H54 (cell line): ENCODE measurements at places on chromosomes 5 and 9.
A peak's percentile ranks its signal among the peaks of the same experiment; 100 is the strongest.

DNA sequence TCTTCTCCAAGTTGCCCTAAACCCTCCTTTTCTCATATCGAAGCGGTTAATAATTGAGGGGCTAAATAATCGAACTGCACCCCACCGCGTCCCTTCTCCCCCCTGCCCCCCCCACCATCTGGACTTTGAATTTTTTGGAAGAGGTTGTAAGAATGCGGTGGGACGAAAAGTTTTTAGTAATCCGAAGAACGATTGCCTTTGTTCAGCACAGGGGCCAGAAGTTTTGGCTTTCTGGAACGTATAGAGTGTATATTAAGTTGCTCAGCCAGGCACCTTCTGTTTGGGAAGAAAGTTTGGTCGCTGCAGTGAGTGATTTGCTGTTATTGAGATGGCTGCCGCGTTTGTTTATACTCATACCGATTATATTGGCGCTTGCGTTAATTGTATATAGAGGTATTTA lies 518 bp downstream of the ERBIN start:
- no peak for DNase-seq

DNA sequence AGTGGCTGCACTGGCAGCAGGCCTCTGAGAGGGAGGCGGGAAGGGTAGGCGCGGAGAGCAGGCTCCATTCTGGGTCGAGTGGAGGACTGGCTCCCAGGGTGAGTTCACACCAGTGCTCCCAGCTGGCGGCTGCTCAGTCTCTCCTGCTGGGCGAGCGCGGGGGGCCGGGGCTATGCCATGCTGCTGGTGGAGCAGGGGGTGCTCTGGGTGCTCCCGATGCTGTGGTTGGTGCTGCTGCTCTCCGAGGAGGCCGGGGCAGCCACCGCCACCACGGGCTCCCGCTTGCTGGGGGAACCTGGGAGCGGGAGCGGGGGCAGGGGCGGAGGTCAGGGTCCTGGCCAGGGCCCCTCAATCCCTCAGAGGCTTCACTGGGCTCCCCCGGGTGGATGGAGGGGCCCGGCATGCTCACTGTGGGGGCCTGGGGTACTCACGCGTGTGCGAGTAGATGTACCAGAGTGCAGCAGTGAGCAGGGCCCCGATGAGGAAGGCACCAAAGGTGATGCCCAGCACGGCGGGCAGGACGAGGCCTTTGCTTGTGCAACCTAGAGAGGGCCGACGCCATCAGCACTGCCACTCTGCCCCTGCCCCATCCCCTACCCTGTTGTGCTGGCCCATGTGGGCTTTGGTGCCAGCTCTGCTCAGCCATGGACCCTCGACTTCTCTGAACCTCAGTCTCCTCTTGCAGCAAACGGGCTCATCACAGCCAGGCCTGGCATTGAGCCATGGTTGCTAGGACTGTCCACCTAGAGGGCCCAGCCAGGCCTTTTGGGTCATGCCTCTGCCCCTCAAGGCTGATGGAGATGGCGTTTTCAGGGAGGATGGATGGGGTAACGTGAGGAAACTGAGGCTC lies 13.1 kb downstream of the FPGS start:
- no peak for DNase-seq

DNA sequence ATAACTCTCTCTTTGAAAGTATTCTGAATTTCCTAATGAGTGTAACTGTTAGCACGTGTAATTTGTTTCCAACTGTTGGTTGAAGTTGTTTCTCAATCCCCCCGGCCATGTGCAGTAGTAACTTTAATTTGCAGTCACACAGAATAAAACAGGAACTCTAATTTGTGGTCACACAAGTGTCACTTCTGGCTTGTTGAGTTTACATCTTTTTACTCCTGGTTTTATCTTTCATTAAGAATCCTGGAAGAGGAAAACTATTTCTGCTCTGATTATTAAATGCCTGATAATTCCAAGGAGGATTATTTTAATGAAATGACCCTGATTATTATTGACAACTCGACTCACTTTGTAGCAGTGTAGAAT lies 1.2 kb downstream of the SCAMP1 start:
- no peak for DNase-seq

GRCh38 chr9:87405677-87406542 lies 91.8 kb upstream of the DAPK1 start:
- DNase-seq = no peak

GRCh38 chr9:22241611-22242010 lies 205.0 kb upstream of the DMRTA1 start:
- DNase-seq = no peak

GRCh38 chr5:10474521-10475075 lies 32.9 kb downstream of the ROPN1L start:
- DNase-seq = no peak

GRCh38 chr9:72312386-72312987 lies 52.5 kb downstream of the ZFAND5 start:
- no peak for DNase-seq

GRCh38 chr5:171630350-171631065 lies 155.1 kb upstream of the SMIM23 start:
- no peak for DNase-seq

- DNase-seq = peak; percentile 36
Observed at GRCh38 chr5:180291234-180291940, 496 bp downstream of the MAPK9 start.

DNA sequence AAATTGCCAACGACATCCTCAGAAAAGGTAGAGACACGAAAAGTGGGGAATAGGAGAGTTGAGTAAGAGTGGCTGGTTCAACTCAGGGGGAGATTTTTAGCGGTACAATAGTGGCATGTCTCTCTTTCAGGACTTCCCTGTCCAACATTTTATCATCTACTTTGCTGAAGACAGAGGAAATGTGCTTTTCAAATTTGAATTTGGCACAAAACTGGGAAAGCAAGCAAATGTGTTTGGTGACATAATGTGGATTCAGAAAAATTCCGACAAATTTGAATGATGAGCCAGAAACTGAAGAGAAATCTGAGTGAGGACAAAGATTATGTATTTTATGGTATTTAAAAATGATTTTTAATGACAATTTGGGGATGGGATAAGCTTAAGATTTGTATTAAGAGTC lies 33.6 kb upstream of the ZNF608 start:
- DNase-seq = no peak

DNA sequence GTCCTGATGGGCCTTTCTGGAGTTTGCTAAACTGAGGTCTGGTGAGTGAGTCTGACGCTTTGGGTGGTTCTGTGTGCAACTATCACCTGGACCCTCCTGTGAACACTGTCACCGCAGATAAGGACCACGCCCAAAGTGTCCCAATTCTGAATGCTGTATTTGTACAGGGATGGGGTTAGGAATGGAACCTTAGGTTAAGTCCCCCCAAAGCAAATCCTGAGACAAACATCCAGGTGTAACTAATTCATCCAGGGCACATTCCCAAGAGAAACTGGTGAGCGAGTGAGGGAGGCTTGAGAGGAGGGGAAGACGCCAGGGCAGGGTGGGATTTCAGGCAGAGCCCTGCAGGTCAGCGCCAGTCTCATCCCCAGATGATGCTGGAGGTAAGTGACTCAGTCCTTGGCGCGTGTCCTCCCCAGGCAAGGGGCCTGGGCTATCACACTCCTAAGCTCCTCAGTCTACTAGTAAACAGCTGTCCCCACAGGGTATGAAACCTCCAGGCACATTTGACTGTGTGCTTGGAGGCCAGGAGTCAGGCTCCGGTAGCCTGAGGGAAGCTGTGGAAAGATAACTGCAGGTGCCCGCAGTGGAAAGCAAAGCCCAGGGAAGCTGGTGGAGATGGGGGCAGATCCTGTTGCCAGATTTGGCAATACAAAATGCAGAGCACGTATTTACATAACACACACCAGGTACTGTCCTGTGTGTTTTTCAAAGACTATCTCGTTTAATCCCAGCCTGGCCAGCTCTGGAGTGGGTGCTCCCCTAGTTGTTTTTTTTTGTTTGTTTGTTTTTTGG lies 66.7 kb downstream of the IL6ST start:
- DNase-seq = no peak

GRCh38 chr5:97525780-97526179 lies 342.7 kb upstream of the RIOK2 start:
- DNase-seq = no peak

DNA sequence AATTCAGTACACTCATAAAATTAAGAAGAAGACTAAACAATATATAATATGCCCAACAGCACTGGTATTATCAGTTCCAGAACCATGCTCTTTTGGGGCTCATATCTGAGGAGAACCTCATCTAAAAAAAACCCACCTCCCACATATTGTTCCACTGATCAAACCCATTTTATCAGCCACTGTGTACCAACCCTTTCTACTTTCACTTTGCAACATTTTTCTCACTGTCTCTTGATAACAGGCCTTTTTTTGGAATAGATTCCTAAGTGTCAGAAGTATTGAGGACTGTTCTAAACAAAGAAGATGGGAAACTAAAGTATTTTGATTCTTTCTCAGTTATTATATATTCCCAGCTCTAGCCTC lies 173.2 kb downstream of the GABRB2 start:
- DNase-seq = no peak

DNA sequence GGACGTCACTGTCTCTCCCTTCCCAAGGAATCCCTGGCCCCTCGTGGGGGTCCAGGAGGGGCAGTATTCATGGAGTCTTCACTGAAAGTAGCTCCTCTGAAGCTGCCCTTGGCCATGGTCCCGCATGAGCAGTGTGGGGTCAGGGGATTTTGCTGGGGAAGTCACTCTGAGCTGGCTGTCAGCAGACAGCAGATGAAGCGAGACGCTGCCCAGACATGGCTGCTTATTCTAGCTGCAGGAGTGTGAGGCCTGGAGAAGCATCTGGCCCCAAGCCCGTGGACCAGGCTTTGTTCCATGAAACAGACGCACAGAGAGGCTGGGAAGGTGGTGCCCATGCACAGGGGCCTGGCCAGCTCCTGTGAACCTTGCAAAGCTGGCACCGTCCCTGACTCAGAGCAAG lies 21.5 kb upstream of the ASS1 start:
- DNase-seq = no peak

DNA sequence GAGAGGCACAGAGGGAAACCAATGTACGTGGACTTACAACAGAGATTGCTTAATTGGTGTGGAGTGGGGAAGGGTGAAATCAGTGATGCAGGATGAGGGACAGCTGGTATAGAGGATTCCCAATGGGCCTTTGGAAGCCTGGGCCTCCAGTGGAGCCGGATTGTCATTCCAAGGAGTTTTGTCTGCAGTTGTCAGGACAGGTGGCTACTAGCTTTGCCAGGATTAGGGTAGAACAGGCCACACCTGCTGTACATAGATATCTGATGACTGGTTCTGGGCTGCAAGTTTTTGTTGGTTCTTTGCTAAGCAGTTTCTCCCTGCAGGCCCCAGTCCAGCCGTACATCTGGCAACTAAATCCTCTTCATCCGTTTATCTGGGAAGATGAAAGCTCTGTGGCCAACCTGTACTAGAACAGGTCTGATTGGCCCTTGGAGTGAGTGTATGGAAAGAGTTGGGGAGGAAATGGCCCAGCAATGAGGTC lies 4.2 kb downstream of the SKP2 start:
- DNase-seq = no peak

- DNase-seq = no peak
Observed at GRCh38 chr9:87546704-87547103, 49.0 kb downstream of the DAPK1 start.

- no peak for DNase-seq
Observed at GRCh38 chr9:71743882-71744281, 24.4 kb downstream of the CEMIP2 start.

GRCh38 chr9:134391319-134392231 lies 65.3 kb downstream of the RXRA start:
- no peak for DNase-seq

GRCh38 chr5:73233461-73234203 lies 60.6 kb downstream of the TMEM174 start:
- DNase-seq = no peak

DNA sequence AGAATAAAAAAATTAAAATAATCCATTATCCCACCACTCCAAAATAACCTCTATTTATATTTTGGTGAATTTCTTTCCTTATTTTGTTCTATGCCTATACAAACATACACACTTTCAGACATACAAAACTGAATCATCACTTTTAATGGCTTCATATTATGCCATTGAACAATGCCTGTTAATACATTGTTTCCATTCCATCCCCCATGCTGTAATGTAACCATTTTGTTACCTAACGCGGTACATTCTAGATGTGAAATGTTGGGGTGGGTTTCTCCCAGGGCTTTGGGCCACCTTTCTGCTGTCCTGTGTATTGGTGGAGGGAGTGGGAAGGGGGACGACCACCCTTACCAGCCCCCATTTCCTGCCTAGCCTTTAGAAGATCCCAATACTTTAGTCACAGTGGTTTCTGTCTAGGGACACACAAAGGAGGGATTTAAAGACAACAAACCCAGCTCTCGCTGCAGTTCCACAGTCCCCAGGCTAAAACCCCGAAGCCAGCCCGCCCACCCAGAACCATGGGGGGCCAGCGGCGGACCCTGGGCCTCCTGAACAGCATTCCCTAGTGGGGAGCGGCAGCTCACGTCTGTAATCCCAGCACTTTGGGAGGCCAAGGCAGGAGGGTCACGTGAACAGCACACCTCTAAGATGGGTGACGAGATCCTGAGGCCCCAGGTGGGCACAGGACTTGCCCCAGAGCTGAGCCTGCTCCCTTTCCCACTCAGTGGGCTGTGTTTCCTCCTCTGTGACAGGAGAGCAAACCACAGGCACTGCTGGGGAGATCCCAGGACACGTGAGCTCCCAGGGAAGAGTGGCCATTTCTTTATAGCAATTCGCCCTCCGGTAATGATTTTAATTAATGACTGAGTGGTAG lies 56.9 kb upstream of the STXBP1 start:
- DNase-seq = no peak

DNA sequence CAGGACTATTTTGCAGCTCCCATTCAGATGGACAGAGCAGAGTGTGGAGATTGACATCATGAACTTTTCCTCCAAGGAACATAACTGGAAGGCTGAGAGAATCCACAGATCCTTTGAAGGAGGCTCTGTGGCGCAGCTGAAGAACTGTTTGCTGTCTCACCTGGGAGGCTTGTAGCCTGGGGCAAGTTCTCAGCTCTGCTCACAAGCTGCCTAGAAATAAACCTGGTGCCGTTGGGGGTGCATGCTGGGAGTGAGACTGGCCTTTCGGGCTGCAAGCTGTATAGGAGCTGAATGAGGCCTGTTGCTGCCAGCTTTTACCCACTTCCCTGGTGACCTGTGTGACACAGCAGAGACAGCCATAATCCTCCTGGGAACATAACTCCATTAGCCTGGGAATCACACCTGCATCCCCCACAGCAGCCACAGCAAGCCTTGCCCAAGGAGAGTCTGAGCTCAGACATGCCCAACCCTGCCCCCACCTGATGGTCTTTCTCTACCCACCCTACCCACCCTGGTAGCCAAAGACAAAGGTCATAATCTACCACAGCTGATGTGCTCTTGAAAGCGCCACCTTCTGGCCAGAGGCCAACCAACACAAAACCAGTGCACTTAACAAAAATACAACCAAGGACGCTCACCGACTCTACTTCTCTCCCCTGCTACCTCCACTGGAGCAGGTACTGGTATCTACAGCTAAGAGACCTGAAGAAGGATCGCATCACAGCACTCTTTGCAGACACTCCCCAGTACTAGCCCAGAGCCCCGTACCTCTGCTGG lies 205.1 kb upstream of the MRPS30 start:
- DNase-seq = no peak
